NCI-H2107 (cell line): ENCODE measurements at places on chromosomes 5 and 9.

- DNase-seq: no peak
These were observed 792.8 kb upstream of the NUDT12 start for GRCh38 chr5:104355350-104355749.

GRCh38 chr5:149228618-149229297 lies 42.9 kb upstream of the AFAP1L1 start:
- DNase-seq: no peak

- no peak for DNase-seq
These were observed 10.2 kb upstream of the ERGIC1 start for GRCh38 chr5:172823840-172824362.

GRCh38 chr5:51027271-51027670 lies 356.0 kb upstream of the ISL1 start:
- no peak for DNase-seq

DNA sequence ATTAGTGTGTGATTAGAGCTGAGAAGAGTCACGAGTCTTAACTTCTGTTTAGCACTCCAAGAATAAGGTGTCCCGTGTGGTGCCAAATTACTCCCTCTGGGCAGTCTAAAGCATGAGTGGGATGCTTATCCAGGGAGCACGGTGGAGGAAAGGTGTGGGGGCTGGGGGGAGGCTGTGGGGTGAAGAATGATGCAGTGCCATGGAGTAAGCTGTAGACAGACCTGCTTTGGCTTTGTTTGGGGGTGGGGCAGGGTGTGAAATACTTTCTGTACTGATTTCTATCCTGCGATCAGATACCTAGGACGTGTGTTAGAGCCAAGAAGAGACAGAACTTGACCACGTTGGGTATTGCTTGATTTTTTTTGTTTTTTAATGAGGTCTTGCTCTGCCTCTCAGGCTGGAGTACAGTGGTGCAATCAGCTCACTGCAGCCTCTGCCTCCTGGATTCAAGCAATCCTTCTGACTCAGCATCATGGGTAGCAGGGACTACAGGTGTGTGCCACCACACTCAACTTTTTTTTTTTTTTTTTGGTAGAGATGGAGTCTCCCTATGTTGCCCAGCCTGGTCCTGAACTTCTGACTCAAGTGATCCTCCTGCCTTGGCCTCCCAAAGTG lies 232.8 kb downstream of the MAN2A1 start:
- DNase-seq: no peak

- DNase-seq: no peak
These were observed 449.9 kb downstream of the PRELID2 start for GRCh38 chr5:145385276-145385675.

DNA sequence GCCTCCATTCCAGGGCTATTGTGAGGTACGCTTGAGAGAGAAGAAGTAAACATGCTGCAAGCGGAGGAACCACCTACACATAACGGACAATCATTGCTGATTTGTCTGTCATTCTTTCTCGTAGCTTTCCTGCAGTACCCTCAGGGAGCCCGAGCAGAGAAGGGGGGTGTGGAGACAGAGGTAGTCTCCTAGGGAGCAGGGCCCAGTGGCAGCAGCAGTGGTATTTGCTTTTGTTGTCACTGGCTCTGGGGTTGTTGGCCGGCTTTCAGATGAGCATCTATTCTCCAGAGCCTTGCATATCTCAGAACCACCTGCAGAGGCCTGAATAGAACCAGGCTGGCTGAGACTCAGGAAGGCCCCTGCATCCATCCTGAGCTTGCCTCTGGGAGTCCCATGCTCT lies 19.9 kb downstream of the ENHO start:
- no peak for DNase-seq

- no peak for DNase-seq
These were observed 406.5 kb downstream of the SEMA5A start for GRCh38 chr5:9139344-9139743.

DNA sequence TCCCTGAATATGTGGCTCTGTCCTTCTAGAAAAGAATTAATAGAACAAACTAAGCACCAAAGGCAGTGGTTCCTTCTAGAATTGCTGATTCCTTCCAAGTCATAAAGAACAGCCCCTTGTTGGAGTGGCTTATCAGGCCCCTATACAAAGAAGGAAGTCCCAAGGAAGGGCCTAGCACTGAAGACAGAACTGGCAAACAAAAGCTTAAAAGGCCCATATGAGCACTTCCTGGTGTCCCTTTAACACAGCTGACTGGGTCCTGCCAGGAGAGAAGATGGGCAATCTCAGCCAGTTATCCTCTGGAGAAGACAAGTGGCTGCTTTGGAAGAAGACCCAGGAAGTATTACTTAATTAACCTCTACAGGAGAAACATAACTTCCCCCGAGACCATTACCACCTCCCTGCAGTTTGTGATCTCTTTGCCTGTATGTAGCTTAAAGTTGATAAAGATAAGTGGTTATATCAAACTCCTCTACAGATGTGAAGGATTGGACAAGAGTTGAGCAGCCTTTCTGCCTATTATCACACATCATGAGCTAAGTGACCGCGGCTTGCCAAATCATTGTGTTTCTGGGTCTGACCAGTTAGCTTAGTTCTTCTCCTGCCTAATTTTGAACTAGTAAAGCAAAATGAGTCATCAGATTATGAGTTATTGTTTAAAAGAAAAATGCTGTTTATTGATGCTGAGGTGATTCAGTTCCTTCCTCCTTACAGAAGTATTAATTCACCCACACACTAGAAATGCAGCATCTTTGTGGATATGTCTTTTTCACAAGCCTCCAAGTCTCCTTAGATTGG lies 13.3 kb upstream of the STING1 start:
- no peak for DNase-seq
